ENCODE measurements at places on chromosomes 11 and 22. TPM values are rescaled to one million over a fixed set of nuclear protein-coding genes. Genes with fewer than 3 reads are reported as not detected.

SLC3A2 gene
- total RNA-seq = 896 TPM

- no peak for DNase-seq
Measured at GRCh38 chr11:102252339-102252891, 64.9 kb upstream of the BIRC3 start.

DNA sequence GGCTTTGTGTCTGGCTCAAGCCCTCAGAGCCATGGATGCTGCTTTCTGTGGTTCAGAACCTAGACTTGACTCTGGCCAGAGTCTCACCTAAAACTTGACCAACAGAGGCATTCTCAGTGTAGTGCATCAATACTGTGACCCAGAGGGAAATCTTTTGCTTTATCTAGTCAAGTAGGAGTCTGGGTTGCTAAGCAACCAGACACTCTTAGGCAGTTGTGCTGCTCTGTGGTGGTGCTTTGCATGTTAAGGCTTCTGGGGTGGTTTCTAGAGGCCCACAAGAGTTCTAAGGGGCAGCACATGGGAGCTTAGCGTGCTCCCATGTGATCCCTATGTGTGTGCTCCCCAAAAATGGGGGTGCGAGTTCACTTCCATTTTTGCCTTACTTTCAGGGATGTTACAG lies 224.6 kb upstream of the PLET1 start:
- no peak for DNase-seq

GRCh38 chr11:121651257-121651605 lies 198.5 kb upstream of the SORL1-AS1 start:
- no peak for DNase-seq

DNA sequence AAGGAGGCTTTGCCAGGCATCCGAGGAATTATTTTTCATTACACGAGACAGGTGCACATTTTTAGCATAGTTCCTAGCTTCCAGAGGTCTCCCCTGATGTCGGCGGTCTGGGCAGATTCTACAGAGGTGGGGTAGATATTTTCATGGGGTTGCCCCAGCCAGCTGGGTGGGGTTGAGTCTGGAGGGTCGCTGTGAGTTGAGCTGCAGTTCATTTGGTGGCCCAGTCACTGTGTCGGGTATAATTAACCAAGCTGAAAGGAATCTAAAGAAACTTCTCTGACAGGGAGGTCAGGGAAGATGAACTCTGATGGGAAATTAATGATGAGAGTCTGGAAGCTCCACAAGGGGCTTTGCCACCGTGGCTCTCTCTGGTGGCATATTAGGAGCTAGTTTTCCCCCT lies 233.7 kb upstream of the NAV2 start:
- no peak for DNase-seq

DNA sequence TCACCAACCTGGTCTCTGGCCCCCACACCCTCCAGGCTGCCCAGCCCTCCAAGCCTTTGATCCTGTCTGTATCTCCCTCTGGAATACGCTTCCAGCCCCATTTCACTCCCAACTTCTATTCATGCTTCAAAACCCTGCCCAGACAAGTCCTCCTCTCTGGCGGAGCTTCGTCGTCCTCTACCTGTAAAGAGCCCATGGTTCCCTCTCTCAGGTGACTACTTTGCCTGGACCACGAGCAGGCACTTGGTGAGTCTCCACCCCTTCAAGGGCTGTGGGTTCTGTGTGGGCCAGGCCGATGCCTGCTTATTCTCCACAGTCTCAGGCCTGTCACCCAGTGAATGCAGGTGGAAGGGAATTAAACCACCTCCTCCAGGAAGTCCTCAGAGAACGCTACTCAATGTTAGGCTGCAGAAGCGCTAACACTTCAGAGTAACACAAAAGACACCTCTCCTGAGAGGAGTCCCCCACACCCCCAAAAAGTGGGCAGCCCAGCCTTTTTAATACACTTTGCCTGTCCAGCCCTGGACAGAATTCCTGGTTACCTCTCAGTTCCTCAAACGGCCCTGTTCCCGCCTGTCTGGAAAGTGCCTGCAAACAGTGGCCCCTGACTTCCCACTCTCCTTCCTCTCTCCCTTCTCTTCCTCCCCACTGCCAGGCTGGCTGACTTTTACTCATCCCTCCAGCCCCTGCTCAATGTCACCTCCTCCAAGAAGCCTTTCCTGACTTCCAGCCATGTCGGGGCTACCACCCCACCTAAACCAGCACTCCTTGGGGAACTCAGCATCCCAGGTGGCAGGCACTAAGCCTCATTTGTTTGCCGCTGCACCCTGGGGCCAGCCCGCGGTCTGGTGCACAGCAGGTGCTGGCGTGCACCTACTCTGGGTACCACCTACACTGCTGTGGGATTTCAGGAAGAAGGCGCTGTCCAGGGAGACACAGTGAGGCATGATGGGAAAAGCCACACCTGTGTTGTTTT lies 9.0 kb downstream of the RAC2 start:
- no peak for DNase-seq

- no peak for DNase-seq
Measured at GRCh38 chr11:130157840-130158239, 1.7 kb upstream of the ST14 start.

HBD gene
- total RNA-seq = not detected

SORL1 gene
- 5.9 TPM for total RNA-seq

SLC22A12 gene
- not detected for total RNA-seq

DNA sequence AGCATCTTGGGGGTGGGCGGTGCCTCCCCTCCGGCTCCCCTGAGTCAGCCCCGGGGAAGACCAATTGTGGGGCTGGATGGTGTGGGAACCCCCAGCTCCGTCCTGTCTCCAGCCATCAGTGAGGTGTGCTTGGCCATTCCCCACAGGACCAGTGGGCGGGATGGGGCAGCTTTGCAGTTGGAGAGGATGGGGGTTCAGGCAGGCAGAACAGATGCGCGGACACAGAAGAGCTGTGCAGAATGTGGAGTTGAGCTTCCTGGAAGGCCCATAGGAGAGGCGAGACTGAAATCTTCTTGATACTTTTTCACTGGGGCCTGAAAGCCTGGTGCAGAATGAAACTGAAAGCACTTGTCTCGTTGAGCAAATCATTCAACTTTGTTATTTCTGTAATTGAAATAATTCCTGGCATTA lies 23.8 kb downstream of the PARVB start:
- DNase-seq = no peak

DNA sequence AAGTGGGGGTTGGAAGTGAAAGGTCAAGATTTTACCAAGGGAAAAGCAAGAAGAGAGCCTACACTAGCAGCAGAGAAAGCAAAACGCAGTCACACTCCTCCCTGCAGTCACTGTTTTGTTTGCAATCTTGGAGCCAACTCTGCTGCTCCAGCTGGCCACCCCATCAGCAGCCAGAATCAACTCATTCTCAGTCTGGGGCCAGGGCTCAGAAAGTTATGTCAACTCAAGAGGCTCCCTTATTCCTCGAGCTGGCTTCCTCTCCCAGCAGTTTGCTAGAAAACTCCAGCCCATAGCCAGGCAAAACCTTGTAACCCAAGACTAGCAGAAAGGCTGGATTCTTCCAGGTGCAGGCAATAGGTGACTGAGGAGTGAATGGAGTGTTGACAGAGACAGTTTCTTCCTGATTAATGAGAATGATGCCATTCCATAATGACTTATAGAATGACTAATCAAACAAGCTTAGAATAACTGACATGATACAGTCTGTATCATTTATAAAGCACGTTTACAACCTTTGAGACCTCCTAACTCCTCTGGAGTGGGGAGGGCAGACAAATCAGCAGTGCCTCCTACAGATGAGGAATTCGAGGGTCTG lies 53.4 kb downstream of the P4HA3 start:
- DNase-seq = no peak

ANGPTL5 gene
- total RNA-seq = not detected

DNA sequence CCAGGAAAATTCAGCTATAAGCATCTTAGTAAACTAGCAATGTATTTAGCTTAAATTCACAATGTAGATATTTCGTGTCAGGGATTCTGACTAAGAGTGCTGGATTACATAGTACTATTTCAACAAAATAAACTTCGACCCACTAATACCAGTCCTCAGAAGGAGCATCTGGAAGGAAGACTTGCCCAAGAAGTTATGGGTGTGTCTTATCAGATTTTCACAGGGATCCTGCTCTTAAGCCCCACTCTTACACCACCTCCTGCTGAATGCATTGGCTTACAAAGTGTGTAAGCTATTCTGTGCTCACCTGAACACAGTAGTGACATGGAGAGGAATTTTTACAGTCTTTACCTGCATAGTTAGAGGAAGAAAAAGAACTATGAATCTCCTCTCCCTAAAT lies 35.4 kb upstream of the ANO5 start:
- DNase-seq = no peak

GRCh38 chr22:30920407-30920806 lies 48.2 kb downstream of the MORC2 start:
- peak; percentile 72 for DNase-seq

GRCh38 chr11:12241401-12241800 lies 131.0 kb downstream of the MICAL2 start:
- no peak for DNase-seq

- peak; percentile 57 for DNase-seq
Measured at GRCh38 chr11:122733318-122733717, 77.8 kb downstream of the UBASH3B start.

LRP5 gene
- total RNA-seq = 32.8 TPM

DNA sequence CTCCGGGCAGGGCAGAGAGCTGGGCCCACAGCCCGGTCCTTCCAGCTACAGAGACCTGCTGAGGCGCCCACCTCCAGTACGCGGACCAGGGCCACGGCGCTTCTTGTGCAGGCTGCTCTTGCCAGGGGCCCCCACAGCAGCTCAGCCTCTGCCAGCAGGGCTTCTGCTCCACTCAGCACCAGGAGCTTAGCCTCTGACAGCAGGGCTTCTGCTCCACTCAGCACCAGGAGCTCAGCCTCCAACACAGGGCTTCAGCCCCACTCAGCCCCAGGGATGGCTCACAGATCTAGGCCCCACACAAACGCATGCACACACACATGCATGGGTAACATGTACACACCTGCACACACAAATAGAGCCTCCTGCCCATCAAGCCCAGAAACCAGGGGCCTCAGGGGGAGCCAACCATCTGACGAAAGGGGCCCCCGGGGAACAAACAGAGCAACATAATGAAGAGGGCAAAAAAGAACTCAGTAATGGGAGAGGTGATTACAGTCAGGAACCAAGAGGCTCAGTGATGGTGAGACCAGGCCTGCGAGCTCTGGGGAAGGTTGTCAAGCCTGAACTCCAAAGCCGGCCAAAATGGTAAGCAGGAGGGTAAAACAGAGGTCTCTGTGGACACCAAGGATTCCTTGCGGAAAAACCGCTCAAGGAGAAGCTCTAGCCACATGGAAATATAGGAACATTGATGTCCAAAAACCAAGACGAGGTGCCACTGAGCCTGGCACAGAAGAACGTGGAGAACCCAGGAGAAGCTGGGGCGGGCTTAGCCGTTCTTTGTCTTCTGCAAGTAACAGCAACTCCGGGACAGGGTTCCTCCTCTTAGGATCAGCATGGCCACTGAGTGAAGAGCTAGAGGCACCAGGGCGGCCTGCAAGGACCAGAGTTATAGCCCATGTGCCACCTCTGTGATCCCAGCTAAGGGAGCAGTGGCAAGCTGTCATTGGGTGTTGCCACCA lies 46.5 kb downstream of the GNB1L start:
- no peak for DNase-seq

DNA sequence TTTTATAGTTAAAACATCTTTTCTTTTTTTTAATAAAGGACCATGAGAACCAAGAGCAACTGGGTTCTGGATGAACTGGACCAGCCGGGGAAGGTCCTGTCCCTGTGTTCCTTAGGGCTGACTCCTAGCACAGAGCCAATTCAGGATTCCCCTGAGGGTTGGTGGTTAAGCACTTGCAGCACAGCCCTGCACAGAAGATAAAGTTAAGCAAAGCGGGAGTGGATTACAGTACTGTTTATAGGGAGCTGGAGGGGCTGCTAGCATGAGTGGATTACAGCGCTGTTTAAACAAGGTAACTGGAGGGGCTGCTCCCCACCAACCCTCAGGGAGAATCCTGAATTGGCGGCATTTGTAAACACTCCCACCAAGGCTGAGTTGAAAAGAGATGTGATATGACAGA lies 90.6 kb downstream of the CELSR1 start:
- DNase-seq = no peak

F2 gene
- total RNA-seq = not detected

GRCh38 chr11:35853971-35854370 lies 89.9 kb upstream of the LDLRAD3 start:
- DNase-seq = no peak

DNA sequence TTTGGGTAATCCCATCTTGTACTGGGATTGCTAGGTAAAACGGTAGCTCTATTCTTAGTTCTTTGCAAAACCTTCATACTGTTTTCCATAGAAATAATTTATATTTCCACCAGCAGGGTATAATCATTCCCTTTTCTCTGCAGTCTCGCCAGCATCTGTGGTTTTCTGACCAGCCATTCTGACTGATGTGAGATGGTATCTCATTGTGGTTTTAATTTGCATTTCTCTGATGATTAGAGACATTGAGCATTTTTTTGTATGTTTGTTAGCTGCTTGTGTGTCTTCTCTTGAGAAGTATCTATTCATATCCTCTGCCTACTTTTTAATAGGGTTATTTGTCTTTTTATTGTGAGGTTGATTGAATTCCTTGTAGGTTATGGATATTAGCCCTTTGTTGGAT lies 220.9 kb downstream of the PGR start:
- DNase-seq = no peak

MUC2 gene
- total RNA-seq = 0.02 TPM

NLRP6 gene
- not detected for total RNA-seq

DNA sequence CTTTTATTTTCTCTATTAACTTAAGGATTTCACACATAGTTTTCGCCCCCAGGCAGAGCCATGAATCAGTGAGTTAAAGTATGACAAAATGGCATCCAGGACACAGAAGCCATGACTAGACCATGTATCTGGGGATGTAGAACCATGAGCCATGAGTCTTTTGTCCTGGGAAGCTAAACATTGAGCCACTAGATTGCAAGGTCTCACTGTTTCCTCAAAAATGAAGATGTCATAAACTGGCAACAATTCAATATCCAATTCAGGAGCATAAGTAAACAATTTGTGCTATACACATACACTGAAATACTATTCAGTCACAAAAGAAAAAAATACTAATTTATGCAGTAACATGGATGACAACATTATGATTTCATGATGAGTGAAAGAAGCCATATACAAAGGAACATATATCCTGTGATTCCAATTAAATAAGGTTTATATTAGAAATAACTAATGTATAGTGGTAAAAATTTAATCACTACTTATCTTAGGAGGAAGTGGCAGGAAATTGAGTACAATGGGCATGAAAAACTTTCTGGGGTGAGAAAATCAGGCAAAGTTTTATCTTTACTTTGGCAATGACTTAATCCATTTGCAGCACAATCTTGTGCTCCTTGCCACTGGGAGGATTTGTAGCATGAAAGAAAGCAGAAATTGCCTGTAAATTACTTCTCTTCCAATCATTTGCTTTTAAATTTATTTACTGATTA lies 28.5 kb upstream of the CARD16 start:
- no peak for DNase-seq

- DNase-seq = no peak
Measured at GRCh38 chr11:118128310-118128709, 24.3 kb downstream of the SCN4B start.

KIF18A gene
- total RNA-seq = 12.9 TPM

SMIM35 gene
- total RNA-seq = not detected

DNA sequence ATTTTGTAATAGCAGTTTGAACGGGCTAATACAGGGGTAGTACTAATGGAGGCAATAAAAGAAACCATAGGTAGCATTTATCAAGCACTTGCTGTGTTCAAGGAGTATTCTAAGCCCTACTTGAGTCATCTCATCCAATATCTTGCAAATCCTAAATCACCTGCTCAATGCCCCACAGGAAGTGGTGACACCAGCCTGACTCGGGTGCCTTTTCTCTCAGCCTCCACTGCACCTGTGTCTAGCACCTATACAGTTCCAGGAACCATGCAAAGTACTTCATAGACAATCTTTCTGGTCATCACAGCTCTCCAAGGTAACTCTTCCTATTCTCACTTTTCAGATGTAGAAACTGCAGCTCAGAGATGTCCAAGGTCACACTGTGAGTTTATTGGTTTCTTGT lies 98.0 kb downstream of the PRR5L start:
- DNase-seq = no peak

VWCE gene
- total RNA-seq = 1.1 TPM

Data from MCF 10A (cell line).